Fibroblast of skin of back (primary cell): ENCODE measurements at places on chromosomes 7 and 10.

GRCh38 chr7:151506901-151507382 lies 12.8 kb downstream of the RHEB start:
- DNase-seq = no peak

- no peak for DNase-seq
Observed at GRCh38 chr10:76916536-76916935, 721.1 kb downstream of the KCNMA1 start.

DNA sequence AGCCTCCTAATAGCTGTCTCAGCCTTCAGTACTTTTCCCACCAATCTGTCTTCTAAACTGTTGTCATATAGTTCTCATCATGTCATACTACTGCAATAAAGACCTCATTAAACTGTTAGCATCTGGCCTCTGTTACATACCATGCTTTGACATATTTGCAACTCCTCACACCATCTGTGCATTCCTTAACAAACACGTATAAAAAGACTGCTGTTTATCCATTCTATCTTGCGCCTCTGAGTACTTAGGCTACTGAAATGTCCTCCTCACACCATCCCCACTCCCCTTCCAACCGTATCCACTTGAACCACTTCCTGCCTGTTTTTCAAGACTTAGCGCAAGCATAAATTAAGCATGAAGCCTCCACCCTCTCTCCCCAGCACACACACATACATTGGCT lies 41.6 kb downstream of the SLC16A9 start:
- DNase-seq = no peak

DNA sequence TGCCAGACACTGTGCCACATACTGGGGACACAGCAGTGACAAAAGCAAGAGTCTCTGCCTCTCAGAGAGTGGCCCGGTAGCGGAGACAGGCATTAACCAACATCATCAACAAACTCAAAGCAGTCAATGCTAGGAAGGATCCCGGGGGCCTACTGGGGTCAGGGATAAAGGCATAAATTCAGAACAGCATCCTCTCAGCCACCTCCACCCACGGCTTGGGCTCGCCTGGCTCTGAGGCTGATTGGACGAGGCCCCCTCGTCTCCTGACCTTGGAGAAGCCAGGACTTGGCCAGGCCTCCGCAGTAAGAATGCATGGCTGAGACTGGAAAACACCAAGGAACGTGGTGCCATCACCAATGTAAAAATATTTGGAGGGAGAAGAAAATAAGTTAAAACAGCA lies 102.1 kb downstream of the ARHGAP22 start:
- DNase-seq = no peak

DNA sequence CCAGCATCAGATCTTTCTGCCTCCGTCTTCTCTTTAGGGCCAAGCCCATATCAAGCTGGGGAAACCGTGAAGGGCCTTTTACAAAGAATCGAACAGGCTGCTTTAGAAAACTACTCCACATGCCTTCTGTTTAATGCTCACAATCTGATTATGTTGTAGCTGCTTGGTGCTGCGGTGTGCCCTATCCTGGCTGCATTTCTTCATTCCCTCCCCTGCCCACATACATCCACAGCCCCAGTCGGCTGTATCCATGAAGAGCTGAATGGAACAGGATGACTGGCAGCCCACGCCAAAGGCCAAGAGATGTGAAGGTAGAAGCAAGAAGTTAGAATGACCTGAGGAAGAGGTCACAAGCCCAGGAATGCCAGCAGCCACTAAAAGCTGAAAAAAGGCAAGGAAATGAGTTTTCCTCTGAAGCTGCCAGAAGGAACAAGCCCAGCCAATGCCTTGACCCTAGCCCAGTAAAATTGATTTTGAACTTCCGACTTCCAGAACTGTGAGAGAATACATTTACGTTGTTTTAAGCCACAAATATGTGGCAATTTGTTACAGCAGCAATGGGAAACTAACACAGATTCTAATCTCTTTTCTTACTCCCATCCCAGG lies 22.2 kb downstream of the TAS2R41 start:
- DNase-seq = no peak

GRCh38 chr7:20236790-20237189 lies 19.6 kb upstream of the MACC1 start:
- DNase-seq = peak; percentile 20

DNA sequence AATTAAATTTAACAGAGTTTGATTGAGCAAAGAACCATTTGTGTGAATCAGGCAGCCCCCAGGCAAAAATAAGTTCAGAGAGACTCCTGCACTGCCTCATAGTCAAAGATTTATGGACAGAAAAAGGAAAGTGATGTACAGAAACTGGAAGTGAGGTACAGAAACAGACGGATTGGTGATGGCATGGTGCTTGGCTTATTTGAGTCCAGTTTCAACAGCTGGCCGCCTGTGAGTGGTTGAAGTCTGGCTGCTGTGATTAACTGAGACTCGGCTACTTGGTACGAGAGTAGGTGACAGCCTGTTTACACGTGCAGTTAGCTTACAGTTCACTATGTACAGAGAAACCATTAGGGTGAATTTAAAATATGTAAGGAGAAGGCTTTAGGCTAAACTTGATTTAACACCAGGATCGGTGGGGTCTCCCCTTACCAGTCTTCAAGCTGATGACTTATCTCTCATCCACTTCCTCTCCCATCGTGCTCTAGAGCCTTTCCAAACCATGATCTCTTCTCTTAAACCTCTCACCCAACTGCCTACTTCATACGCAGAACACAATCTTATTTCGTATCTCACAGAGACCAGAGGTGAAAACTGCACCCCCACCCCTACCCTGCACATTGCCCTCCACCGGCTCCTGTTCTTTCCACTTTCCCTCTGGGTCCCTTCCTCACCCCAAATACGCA lies 5.0 kb upstream of the MSMB start:
- no peak for DNase-seq

DNA sequence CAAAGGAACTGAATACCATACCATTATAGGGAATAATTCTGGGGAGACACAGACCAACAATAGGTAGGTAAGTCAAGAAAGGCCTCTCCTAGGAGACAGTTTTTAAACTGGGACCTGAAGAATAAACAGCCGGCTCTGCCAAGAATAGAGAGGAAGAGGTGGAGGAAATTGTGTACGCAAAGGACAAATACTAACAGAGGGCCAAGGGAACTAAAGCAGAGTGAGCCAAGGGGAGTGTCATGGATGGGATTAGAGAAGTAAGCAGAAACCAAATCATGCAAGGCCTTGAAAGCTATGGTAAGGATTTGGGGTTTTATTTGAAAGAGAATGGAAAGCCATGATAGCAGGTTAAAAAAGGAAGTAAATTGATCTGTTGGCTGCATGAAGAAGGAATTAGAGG lies 18.1 kb upstream of the ITGB8 start:
- DNase-seq = no peak

GRCh38 chr10:101006593-101007098 lies 7.0 kb downstream of the LZTS2 start:
- no peak for DNase-seq

GRCh38 chr7:3673524-3673923 lies 372.5 kb downstream of the SDK1 start:
- DNase-seq = peak; percentile 21

DNA sequence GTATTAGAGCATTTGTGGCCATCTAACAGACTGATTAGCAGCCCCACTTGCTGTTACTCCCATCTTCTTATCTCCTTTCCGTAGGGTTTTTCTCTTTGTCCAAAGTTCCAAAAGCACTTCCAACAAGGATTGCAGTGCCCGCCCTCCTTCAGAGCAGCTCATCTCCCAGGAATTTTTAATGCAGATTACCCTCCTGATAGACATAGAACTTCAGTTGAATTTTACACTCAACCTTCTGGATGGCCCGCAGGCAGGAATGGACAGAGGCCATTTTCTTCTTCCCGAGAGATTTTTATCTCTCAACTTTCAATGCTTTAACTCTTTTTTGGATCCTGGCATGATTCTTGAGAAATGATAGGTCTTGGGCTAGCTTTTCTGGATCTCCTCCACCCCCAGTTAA lies 23.3 kb downstream of the PRKG1 start:
- DNase-seq = peak; percentile 42

DNA sequence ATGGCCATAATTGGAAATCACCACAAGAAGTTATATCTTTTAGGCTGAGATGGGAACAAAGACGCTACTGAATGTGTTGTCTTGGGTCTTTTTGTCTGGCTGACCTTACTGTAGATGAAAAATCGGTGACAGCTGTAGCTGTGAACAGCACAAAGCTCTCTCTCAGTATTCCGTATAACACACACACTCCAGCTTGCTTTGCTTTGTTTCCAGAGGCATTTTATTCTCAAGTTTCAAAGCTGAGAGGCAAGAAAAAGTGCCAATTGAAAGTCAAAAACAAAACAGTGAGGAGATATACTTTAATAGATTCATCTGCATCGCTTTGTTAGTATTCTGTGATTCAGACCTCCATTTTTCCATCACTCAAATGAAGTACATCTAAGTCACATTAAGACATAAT lies 39.6 kb upstream of the CABCOCO1 start:
- DNase-seq = no peak

DNA sequence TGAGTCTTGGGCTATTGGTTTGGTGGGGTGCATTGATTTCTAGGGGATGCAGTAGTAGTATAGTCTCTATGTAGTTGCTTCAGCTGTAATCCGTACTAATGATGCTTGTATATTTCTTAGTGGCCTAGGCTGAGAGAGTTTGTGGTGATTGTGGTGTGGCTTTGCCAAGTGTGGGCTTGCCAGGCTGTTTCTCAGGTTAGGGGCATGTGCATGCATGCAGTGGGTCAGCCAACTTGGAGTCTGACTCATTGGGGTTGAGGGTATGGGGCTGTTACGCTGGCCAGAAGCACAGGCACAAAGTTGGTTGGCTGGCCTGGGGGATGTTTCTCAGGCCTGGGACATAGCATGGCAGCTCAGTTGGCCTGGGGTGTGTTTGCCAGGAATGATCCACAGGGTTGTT lies 25.7 kb upstream of the PLA2G12B start:
- no peak for DNase-seq

DNA sequence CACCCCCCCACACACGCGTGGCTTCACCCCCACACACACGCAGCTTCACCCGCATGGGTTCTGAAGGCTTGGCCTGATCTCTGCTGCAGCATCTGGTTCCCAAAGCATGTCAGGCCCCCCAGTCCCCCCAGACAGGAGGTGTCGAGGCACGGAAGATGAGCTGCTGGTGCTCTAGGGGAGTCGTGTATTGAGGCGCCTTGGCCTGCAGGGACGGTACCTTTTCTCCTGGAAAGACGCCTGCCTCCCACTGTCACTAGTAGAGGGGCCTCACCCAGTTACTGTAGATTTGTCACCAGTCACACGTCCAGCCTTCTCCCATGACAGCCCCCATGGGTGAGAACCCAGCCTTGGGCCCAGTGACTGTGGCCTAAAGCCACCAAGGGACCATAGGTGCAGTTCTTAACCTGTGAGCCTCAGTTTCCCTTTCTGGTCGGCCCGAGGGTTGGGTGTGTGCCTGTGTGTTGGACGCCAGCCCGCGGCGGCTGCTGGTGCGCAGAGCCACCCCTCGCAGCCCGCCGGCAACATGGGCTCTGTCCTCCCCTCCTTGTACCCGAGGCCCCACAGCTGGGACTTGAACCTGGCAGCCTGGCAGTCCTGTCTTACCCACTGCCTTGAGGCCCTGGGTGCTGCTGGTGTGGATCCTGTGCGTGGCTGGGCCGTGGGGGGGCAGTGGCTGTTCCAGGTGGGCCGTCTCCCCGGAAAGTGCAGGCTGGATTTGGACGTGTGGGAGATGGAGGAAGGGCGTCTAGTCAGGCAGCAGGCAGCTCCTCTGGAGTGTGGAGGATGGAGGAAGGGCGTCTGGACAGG lies 81.7 kb downstream of the NKX6-2 start:
- no peak for DNase-seq

DNA sequence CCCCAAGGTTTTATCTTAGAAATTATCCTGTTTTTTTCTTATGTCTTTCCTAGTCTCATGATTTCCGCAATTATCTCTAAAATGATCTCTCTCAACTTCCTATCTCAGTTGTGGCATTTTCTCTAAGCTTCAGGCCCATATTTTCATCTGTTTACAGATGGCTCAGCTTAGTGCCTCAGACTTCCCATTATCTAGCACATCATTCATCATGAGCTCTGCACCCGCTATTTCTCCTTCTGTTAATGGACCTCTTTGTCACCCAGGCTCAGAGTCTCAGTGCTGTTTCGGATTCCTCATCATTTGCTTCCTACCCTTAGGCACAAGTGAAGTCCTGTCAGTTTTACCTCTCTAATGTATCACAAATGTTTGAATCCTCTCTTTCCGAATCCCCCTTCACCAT lies 84.1 kb downstream of the BMPR1A start:
- no peak for DNase-seq

DNA sequence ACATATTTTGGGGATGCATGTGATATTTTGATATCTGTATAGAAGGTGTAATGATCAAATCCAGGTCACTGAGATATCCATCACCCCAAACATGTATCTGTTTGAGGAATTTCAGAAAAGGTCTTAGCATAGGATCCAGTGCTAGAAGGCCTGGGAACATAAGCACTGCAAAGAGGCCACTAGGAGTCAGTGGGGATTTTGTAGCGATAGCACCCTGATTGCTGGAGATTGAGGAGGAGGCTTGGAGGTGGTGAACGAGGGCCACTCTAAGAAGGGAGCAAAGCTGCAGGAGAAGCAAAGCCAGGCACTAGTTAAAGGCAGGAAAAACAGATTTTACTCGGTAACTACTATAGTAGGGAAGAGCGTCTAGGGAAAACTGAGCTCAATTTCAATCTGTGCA lies 324.0 kb downstream of the LHFPL3 start:
- DNase-seq = no peak

- DNase-seq = no peak
Observed at GRCh38 chr10:60973086-60973485, 29.1 kb upstream of the RHOBTB1 start.

GRCh38 chr7:55160539-55160938 lies 141.7 kb downstream of the EGFR start:
- DNase-seq = peak; percentile 78

- no peak for DNase-seq
Observed at GRCh38 chr10:82221601-82222149, 346.7 kb downstream of the NRG3 start.
